WERI-Rb-1 (cell line): ENCODE measurements at places on chromosomes 5 and 9.

GRCh38 chr9:81529556-81530193, 159.7 kb downstream of the TLE1 start:
- DNase-seq = no peak

GRCh38 chr5:123454259-123454911, 31.2 kb upstream of the CEP120 start:
- peak; percentile 21 for DNase-seq

DNA sequence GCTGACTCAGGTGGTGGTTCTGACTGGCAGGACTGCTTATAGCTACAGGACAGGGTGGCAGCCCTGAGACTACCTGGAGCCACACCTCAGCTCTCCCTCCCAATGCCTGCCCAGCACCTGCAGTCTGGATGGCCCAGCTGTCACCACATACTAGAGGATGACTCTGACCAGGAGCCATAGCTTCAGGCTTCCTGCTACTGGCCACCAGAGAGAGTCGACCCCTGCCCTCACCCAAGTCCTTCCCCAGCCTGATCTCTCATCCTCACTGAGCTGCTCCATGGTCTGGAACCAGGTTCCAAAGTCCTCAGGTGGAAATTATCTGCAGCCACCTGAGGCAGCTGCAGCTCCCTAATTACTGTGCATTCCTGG, 25.6 kb upstream of the TDRD7 start:
- DNase-seq = no peak

DNA sequence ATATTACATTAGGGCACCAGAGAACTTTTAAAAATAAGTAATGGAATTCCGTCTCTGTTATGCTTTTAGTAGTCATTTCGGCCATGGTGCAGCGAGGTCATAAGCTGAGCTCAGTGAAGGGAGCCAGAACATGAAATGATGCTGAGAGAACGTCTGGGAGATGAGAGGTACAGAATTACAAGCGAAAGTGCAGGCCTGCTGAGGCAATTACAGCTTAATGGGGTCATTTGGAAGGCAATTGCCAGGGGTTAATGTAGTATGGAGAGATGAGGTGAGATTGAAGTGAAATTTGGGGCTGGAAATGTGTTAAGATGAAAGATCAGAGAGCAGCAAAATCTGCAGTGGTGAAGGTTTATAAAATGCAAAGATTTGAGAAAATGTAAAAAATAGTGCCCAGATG, 96.5 kb downstream of the PBX3 start:
- peak; percentile 61 for DNase-seq

DNA sequence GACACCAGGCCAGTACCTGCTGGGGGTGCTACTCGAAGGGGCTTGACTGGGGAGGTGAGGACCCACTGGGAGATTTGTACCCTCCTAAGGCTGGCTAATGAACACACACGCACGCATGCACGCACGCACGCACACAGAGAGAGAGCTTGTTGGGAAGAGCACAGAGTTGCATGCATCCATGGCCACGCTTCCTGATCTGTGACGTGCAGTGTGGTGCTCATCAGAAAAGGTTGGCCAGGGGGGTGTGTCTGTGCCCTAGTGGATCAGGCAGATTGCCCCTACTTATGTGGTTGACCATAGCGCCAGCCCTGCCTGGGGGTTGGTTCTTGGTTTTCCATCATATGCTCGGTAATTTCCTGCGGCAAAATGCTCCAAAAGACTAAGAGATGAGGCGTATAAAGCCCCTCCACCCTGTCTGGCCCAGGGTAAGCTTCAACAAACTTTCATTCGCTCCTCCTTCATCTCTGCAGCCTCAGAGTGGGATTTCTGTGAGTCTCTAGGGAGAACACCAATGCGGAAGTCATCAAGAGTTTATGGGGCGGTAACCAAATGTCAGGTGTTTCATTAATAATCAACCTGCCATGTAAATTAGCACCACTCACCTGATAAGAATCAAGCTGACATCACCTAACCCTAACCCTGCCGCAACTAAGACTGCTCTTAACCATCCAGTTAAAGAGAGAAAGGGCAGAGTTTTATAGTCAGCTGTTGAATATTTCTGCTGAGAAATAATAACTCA, 8.0 kb upstream of the GFI1B start:
- DNase-seq = no peak

GRCh38 chr9:4102078-4102477, 197.8 kb downstream of the GLIS3 start:
- DNase-seq = no peak

GRCh38 chr9:136722969-136723356, 10.6 kb downstream of the DIPK1B start:
- DNase-seq = no peak

GRCh38 chr9:97577051-97577450, 56.1 kb downstream of the TSTD2 start:
- no peak for DNase-seq

GRCh38 chr9:133683586-133684120, 47.5 kb downstream of the DBH start:
- DNase-seq = no peak

DNA sequence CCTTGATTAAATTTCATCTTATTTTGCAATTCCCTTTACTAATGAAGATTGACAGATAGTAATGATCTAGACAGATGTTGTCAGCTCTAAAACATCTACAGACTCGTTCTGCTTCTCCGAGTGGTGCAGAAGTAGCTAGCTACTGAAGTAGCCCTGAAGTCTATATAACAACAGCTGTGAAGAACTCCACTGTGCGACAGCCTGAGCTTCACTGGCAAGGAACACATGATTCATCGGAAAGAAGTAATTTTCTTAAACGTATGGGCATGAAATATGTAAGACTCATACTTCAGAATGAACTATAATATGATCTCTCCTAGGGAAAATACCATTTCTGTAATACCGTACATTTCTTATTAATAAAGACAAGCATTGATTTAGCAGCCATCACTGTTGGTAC, 96.2 kb downstream of the TRPM3 start:
- DNase-seq = no peak

DNA sequence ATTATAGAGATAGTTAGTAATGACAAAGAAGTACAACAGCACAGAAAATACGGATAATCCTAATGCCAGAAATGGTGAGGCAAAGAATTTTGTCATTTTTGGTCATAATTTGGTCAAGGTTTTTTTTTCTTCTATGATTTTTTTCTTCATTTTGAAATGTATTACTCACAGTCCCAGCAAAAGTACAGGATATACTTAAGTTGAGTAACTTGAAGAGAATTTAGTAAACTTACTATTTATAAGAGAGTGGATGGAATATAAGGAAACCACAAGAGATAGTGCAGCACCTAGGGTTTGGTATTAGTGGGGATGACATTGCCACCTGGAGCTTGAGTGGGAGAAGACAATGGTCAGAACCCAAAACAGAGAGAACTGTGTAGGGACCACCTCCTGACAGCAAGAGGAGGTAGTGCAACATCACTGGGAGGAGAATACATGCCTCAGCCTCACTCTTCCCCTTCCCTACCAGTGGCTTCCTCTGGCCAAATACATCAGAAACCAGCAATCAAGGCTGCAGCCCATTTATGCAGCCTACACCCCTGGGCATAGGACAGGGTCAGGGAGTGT, 434.5 kb upstream of the TRPC7 start:
- no peak for DNase-seq

- no peak for DNase-seq
Observed at GRCh38 chr5:67257500-67257899, 60.9 kb upstream of the CD180 start.

GRCh38 chr5:92023555-92023954, 640.4 kb upstream of the ARRDC3 start:
- DNase-seq = peak; percentile 9

- no peak for DNase-seq
Observed at GRCh38 chr9:93577078-93577974, 942 bp downstream of the PHF2 start.

DNA sequence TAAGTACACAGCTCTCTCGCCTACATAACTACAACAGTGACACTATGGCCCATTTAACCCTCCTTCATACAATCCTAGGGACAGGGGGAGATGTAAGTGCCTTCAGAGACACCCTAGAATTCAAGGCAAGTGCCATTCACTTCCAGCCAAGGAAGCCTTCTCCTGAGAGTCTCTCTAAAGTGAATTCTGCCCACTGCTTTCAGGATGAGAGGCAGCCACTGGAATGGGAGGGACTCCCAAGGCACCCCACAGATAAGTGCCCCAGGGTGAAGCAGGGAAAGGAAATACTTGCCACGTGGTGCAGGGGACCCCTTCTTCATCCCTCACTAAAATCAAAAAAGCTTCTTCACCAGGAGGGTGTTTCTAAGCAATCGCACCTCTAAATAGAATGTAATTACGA, 283.7 kb downstream of the ZNF608 start:
- DNase-seq = no peak

- DNase-seq = no peak
Observed at GRCh38 chr5:136090319-136090718, 42.3 kb upstream of the SMAD5 start.

DNA sequence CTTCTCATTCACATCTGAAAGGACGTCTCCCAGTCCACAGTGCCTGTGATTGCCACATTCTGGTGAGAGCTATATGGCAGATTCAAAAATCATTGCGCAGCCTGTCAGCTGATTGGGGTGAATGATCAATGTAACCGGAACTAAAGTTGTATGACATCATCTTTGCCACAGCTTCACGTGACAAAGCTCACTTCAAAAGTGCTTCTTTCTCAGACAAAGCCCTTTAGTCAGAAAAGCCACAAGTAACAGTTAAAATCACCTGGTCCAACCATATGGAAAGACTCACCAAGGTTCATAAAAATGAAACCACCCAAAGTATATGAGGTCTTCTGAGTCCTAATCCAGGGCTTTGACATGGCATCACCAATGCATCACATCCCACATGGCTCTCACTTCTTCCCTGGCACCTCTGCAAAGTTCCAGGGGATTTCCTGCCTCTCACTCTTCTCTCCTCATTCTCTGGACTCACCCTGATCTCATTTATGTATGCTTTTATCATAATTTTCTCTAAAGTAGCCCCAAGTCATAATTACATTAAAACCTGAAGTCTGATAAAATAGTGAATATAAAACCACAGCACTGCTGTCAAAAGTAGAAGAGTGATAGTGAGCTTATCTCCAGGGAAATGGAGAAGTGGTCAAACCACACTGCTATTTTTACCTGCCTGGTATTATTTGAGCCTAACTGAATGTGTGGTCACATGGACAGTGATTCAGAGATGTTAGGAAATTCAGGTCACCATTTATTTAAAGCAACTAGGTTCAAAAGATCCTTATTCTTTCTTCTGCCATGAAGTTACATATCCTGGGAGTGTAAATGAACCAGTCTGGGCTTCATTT, 193.1 kb upstream of the PTGER4 start:
- no peak for DNase-seq

GRCh38 chr9:110197330-110198187, 10.4 kb downstream of the C9orf152 start:
- DNase-seq = no peak
